ENCODE measurements at places on chromosomes 11 and 22.

GRCh38 chr22:11307998-11308397 is 4220.0 kb upstream of the OR11H1 start:
- no peak for DNase-seq

DNA sequence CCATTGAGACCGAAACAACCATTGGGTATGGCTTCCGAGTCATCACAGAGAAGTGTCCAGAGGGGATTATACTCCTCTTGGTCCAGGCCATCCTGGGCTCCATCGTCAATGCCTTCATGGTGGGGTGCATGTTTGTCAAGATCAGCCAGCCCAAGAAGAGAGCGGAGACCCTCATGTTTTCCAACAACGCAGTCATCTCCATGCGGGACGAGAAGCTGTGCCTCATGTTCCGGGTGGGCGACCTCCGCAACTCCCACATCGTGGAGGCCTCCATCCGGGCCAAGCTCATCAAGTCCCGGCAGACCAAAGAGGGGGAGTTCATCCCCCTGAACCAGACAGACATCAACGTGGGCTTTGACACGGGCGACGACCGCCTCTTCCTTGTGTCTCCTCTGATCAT is 20.5 kb downstream of the KCNJ5 start:
- DNase-seq: no peak

DNA sequence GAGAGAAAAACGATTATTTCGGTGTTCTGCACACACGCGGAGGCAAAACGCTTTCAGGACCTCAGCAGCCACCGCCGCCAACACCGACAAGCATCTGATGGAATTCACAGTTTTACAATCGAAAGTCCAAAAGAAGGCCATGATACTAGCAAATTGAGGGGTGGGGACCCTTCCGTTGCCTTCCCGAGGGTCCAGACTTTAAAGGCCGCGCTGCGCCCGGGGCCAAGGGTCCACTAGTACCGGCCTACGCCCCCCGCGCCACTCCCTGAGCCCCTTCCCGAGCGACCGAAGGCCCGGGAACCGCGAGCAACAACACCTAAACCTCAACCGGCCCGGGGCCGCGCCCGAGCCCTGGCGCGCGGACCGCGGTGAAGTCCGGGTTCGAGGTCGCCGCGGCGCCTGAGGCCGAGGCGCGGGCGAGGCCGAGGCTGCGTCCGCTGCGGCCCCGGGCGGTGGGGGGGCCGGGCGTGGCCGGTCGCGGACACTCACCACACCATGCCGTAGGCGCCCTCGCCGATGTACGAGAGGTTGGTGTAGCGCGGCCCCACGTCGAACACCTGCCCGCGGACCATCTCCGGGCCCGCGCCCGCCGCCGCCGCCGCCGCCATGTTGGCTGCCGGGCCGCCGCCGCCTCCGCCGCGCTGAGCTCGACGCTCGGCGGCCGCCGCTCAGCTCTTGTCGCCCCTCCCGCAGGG is 465 bp downstream of the MAPK1 start:
- DNase-seq: no peak

DNA sequence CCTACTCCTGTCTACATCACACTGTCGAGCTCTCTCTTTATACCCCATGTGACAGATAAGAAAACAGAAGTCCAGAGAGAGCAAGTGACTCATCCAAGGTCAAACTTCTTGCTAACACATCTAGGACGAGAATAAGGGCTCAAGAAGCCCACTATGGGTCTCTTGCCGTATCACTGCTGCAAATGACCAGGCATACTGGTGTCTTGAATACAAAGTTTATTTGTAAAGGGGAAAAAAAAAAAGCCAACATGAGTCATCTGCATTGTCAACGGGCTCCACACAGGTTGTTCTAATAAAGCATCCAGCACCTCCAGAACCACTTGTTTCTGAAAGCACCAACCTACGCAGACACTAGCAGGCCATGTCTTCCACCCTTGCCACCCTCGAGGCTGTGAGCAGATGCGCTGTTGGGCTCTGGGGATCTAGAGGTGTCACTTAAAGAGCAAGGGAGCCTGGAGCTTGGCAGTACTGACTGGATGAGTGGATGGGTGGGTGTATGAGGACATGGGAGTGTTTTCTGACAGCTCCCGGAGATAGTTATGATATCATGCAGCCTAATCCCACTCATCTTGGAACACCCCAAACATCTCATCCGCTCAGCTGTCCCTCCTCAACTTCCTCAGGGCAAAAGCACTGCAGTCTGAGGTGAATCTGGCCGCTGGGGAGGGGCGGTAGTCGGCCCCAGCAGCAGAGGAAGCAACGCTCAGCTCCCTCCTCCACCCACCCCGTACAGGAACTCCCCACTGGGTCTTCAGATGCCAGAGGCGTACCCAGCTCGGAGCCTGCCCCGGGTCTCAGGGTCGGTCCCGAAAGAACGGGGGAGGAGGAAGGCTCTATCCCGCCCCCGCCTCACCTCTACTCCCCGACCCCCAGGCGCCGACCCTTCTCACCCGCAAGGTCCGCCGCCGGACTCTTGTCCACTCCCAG is 1.0 kb downstream of the SMCO4 start:
- DNase-seq: no peak

DNA sequence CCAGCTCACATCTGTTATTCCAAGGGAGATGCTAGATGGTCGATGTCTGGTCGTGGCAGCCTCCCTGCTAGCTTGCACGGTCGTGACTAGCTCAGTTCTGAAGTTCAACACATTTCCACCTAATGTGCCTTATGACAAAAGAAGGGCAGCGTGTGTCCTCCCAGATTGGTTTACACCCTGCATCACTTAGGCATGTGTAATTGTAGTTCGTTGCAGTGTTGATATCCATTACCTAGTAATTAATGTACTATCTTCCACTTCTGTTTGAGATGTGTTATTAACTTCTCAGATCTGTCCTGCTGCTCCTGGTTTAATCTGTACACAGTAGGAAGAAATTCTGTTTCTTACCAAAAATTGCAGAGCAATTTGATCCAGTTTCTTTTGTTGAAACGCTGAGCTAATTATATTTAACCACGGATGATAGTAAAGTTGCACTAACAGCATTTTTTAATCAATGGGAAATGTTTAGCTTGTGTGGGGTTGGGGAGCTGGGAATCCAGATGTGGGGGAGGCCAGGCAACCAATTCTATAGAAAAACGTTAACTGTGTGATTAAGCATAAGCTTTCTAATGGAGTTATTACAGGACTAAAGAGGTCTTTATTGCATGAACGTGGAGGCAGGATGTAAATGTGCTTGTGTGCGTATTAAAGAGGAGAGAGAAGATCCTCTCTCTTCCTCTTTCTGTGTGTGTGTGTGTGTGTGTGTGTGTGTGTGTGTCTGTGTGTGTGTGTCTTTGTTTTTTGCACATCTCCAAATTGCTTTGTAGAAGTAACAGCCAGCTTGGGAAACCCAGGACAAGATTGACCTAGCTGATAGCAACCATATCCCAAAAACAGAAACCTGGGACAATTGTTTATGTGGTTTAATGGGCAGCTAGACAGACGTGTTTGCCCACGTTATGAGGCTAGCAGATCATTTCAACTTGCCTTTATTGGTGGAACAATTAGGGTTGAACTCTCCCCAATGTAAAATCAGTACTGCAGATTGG is 145.7 kb upstream of the TTC12 start:
- no peak for DNase-seq

- DNase-seq: no peak
These were observed 18.4 kb downstream of the SELENOO start for GRCh38 chr22:50218996-50219727.

- no peak for DNase-seq
These were observed 26.8 kb upstream of the CACNG2 start for GRCh38 chr22:36730176-36730858.

DNA sequence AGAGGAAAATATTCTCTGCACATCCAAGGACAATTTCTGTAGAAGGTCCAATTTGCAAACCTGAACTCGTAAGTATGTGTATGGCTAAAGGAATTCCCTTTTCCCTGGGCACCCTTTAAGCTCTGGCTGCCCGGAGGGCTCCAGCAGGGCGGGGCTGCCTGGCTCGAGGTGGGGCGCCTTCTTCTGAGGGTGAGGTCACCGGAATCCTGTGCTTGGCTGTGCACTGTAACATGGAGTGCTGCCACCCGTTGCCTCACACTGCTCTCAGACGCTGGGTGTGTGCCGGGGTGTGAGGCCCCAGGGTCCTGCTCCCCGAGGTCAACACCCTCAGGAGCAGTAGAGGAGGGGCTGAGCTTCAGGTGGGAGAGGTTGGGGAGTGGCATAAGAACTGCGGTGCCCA is 61.5 kb downstream of the SYN3 start:
- no peak for DNase-seq

GRCh38 chr11:84234011-84234410 is 947.8 kb upstream of the CCDC90B start:
- no peak for DNase-seq

DNA sequence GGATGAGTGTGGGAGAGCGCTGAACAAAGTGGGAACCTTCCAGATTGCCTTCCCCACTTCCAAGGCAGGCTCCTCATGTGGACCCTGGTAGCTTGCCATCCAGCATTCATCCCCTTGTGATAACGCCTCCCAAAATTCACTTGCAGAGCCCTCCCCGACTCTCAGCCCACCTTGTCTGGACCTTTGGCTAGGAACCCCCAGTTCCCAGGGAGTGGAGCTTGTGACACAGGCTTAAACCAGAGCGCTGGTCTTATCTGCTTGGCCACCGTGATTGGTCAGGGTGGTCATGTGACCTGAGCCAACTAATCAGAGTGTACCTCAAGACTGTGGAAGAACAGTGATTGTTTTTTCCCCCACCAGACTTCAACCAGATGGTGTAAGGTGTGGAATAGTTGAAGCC is 9.6 kb upstream of the SLC35C1 start:
- DNase-seq: no peak

GRCh38 chr22:22787151-22787550 is 100.5 kb upstream of the IGLL5 start:
- DNase-seq: no peak

- DNase-seq: no peak
These were observed 2.0 kb downstream of the CD248 start for GRCh38 chr11:66314561-66315497.

DNA sequence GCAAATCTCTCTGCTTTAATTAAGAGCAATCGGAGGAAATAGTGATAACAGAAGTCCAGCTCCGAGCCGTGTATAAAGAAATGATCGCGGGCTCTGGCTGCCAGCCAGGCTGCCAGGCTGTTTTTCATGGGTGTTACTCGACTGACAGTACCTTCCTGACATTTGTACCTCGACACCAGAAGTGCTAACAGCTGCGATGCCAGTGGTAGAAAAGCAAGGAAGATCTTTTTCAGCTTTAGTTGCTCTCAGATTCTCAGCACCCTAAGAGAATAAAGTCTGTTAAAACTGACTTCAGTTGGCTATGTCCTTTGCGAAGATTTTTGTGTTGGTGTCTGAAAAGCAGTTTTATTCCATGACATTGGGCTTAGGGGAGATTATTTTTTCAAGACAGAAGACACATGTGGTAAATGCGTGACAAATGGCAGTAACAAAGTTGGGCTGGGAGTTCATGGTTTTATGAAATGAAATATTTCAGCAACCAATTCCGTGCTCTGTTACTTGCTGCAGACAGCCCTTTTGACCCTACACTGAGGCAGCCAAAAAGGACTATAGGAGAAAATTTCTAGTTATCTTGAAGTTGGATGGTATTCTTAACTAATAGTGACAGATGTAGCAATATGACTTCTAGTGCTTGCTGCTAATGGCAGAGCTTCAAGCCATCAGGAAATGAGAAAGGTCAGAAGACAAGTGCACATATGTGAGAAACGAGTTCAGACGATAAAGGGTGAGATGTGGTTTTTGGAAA is 296.2 kb downstream of the CNTN5 start:
- no peak for DNase-seq

DNA sequence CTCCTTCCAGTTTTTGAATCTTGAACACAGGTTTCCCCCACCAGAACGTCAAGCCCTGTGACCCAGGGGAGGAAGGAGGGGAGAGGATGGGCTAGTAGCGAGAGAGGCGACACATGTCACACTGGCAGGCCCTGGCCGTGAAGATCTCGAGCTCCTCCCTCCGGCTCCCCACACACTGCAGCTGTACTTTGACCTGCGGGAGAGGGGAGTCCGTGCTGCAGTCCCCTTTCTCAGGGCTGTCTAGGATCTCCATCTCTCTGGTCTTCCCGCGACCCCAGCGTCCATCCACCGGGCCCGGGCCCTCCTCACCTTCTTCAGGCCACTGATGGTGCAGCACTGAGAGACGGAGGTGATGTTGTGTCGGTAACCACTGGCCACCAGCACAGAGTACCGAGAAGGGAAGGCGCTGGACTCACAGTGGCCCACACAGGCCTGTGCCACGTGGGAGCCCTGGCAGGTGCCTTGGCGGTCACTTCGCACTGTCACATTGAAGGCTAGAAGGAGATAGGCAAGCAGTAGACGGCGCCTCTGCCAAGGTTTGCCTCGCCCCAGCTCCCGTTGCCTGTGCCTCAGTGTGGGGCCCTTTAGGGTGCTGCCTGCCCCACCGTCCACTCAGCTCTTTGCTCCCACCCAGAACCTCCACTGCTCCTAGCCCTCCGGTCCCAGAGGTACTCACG is 873 bp downstream of the GPHA2 start:
- DNase-seq: no peak

DNA sequence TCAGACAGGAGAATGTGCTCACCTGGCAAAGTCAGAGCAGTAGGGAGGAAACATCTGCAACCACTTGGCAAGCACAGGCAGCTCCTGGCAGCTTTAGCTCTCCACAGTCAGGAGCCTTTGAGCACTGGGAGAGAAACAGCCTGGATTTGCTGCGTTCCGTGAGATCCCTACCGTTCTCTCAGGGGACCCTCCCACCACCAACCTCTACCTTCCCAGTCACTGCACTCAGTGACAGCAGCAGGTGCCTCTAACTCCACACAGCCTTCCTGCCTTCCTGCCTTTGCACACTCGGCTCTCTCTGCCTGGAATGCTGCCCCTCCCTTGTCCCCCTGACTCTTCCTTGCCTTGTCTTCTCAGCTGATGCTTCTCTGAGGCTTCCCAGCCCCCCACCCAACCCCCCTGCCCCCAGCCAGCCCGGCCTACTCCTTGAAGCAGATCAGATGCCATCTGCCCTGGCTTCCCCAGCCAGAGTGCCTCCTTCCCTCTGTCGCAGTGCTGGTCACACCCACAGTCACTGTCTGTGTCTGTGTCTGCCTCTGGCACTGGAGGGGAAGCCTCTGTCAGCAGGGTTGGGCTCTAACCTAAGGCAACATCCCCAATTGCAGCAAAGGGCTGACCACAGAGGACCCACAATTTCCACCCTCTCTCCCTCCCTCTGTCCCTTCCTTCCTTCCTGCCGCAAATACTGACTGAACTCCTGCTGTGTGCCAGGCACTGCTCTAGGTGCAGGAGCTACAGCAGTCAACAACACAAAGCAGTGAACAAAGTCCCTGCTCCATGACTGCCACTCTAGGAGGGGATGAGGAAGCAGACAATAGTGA is 14.9 kb upstream of the TSKU start:
- no peak for DNase-seq
